ENCODE measurements at places on chromosomes 7 and 10.
A peak's percentile ranks its signal among the peaks of the same experiment; 100 is the strongest.

- no peak for DNase-seq
Measured at GRCh38 chr7:51222916-51223315, 93.7 kb downstream of the COBL start.

DNA sequence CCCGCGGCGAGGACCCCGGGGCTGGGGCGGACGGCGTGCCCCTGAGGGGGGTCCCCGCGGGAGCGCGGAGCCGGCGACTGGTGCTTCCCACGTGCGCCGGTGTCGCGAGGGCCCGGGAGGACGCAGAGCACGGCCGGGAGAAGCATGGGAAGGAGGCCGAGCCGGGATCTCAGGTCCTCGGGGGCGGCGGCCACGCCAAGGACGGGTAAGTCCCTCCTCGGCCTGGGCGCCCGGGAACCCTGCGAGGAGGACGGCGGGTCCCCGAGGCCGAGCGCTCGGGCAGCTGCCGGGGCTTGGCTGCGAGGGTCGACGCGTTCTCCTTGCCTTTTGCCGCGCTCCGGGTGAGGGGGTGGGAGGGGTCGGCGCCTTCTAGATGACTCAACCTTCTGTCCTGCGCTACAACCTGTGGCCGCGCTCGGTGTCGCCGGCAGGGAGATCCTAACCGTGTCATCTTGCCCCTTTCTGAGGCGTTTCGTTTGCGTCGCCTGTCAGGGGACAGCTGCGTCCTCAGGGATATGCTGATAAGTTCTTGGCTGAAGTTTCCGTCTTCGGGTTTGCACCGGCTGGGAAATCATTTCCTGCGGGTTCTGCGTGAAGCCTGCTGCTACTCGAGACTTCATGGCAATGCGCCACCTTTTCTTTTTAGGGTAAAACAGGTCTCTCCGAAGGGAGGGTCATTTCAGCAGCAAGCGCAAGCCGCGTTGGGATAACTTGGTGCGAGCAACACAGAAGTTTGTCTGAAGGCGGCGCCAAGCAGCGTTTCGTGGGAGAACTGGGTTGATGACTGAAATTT lies 529 bp downstream of the TASOR2 start:
- no peak for DNase-seq

DNA sequence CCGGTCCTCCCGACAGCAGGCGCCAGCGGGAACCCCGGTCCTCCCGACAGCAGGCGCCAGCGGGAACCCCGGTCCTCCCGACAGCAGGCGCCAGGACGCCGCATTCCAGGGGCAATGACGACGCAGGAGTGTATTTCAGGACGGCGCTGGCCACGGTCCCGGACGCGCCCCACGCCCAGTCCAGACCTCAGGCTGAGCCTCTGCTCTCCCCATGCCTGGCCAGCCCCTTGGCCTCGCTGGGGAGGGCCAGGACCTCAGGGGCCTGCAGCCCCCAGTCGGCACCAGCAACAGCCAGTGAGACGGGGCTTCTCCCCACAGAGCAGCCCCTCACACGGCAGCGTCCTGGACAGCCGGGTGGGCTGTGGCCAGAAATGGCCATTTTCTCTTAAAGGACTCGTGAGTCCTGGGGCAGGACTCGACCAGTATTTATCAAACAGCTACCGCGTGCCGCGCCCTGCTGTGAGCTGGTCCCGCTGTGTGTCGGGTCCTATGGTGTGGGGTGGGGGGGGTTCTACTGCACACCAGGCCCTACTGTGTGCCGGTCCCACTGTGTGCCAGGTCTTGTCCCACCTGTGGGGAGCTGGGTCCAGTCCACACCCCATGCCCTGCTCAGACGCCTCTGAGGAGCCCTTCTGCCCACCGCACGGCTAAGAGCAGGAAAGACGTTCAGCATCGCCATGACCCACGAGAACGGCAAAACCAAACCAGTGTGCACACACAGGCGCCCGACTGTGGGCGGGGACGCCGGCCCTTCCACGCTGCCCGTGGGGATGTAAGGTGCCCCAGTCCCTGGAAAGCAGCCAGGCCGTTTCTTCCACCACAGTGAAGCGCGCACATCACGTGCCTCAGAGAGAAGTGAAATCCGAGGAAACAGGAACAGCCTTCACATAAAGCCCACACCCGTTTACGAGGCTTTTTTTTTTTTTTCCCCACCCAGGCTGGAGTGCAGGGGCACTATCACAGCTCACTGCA lies 33.3 kb downstream of the GET4 start:
- DNase-seq, result no peak

DNA sequence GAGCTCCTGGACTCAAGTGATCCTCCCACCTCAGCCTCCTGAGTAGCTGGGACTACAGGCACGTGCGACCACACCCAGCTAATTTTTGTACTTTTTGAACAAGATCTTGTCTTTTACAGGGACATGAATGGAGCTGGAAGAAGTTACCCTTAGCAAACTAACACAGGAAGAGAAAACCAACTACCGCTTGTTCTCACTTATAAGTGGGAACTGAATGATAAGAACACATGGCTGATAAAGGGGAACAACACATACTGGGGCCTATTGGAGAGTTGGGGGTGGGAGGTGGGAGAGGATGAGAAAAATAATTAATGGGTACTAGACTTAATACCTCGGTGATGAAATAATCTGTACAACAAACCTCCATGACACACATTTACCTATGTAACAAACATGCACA lies 70.9 kb upstream of the INHBA start:
- no peak for DNase-seq

DNA sequence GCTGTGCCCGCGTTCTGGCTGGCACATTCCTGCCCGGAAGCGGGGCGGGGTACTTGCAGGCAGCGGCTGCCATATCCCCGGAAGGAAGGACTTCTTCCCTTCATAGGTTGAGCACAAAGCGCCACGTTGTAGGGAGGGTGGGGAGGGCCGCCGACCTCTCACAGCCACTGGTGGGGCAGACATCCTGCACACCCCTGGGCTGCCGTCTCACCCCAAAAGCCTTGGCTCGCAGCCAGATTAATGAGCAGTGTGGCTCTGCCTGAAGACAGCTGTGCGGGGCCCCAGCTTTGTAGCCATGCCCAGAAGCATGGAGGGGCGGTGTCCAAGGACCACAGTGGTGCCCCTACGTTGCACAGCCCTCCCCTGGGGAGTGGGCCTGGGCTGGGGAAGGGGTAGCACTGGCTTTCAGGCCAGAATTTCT lies 54.3 kb upstream of the DPYSL4 start:
- no peak for DNase-seq

DNA sequence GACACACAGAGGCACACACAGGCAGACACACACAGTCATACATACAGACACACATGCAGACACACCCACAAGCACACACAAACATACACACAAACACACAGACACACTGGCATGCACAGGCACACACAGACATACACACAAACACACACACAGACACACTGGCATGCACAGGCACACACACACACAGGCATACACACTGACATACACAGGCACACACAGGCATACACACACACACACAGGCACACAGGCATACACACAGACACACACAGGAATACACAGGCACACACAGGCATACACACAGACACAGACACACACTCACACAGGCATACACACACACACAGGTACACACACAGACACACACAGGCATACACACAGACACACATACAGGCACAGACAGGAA lies 340.7 kb upstream of the VSTM2A start:
- no peak for DNase-seq

- DNase-seq, result peak; percentile 15
Measured at GRCh38 chr10:121927318-121927840, 452 bp downstream of the ATE1 start.

GRCh38 chr10:73886085-73886529 lies 11.8 kb upstream of the CAMK2G start:
- DNase-seq, result no peak

DNA sequence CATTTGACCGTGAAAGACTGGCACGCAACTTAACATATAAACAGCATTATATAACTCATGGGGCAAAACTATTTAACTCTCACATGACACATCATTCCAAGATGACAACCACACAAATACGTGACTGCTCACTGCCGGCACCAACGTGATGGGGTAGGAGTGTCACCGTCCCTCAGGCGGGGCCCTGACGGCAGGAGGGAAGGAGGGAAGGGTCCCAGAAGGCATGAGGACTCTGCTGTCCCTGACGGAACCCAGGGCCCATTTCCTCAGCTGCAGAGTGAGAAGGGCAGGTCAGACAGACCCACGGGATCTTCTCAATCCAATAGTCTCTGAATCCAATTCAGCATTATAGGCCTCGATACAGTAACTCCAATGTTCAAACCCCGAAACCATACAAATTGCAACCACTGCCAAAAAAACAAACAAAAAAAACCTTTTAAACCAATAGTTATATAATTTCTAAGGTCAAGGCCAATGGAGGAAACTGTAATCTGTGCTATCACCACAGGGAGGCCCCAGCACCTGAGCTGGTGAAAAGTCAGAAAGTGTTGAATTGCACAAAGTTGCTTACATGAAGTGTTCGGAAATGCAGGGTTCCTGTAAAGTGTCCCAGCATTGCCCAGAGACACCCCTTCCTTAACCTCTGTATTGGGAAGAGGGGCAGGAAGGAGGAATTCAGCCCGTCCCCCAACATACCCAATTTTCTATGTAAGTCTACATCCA lies 137.4 kb downstream of the TNS3 start:
- no peak for DNase-seq

- DNase-seq, result no peak
Measured at GRCh38 chr10:126907423-126907970, 2.3 kb downstream of the DOCK1 start.

DNA sequence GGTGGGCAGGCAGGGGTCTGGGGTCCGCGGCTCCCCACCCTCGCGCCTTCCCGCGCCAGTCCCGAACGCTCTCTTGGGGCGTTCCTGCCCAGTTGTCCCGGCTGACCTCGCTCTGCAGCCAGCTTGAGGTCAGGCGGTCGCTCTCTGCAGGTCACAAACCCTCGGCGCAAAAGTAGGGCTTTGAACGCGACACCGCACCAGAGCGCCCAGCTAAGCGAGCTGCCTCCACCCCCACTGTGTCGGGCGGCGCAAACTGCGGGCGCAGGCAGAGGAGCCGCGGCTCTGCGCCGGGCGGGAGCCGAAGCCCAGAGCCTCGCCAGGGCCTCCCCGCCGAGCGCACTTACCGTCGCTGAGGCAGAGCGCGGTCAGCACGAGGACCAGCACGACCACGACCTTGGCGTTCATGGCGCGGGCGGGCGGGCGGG lies 284 bp downstream of the CXCL12 start:
- no peak for DNase-seq

DNA sequence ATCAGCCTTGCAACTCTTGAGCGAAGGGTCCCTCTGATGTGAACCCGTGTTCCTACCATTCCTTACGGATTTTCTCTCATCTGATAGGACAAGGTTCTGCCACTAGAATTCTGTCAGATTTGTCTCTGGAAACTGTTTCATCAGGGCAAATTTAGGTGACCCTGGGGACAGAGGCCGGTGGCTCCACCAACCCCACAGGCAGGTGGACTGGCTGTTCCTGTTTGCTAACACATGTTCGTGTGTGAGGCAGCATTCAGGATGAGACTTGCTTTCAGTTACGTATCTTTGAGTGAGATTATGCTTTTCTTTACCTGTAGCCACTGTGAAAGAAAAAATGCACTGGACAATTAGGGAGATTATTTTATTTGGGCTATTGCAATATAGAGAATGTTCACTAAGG lies 449.9 kb downstream of the INHBA start:
- DNase-seq, result no peak

DNA sequence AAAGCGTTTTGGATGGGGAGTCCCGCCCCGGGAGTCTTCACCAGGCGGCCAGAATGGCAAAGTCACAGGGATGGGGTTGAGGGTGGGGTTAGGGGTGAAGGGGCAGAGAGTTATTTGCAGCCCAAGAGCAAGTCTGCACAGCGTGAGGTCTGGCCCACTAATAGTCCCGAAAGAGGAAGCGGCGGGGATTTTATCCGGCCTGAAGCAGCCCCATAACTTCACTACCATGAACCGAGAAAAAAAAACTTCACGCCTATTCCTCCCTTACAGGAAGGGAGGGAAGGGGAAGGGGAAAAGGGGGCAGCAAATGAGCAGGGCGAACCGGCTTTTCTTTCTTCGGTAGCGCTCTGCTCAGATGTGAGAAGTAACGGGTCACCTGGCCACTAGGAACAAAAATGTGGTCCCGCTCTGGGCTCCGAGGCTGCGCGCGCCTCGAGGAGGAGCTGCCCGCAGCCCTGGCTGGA lies 712 bp downstream of the ITPRIP start:
- DNase-seq, result no peak

DNA sequence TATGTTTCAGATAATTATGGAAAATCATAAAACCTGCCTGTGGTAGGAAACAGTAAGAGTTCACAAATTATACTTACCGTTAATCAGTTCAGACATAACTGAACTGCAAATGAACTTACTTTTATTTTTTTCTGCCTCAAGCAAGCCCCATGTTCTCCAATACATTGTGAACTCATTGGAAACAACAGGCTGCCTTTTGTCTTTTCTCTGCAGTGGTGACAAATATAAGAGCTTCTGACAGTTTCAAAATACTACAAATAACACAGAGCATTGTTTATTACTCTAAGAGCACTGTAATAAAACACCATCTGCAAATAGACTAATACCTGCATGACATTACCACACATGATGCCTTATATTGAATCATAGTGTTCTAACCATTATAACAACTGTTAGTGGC lies 94.0 kb upstream of the CDCA7L start:
- no peak for DNase-seq

Data from NCI-H1105 (cell line).